Transverse colon (tissue), 4 donors: ENCODE measurements at places on chromosomes 16 and 17. TPM values are rescaled to one million over a fixed set of nuclear protein-coding genes. Genes with fewer than 3 reads are reported as not detected.

The VMO1 gene
- total RNA-seq = 0.68 TPM

GRCh38 chr16:86515777-86516622 is 5.7 kb downstream of the FOXF1 start:
- peaks cover 74% of the 10 kb centered on the region for H3K27me3 ChIP-seq
- no peaks in the 10 kb centered on the region for H3K36me3 ChIP-seq
- H3K27ac ChIP-seq = peak overlapping the region; percentile 95
- H3K4me3 ChIP-seq = peak overlapping the region; percentile 69
- peaks cover 22% of the 10 kb centered on the region for H3K4me1 ChIP-seq

- no peak for DNase-seq
- H3K4me1 ChIP-seq = no peaks in the 10 kb centered on the region
- peaks cover 11% of the 10 kb centered on the region for H3K27me3 ChIP-seq
- no peak overlapping the region for H3K4me3 ChIP-seq
- no peaks in the 10 kb centered on the region for H3K36me3 ChIP-seq
Observed at GRCh38 chr16:54510685-54511221, 224.2 kb upstream of the IRX3 start.

The SOX9 gene
- total RNA-seq = 55.7 TPM

The SLC13A2 gene
- not detected for total RNA-seq
